ENCODE measurements at places on chromosomes 7 and 10.

DNA sequence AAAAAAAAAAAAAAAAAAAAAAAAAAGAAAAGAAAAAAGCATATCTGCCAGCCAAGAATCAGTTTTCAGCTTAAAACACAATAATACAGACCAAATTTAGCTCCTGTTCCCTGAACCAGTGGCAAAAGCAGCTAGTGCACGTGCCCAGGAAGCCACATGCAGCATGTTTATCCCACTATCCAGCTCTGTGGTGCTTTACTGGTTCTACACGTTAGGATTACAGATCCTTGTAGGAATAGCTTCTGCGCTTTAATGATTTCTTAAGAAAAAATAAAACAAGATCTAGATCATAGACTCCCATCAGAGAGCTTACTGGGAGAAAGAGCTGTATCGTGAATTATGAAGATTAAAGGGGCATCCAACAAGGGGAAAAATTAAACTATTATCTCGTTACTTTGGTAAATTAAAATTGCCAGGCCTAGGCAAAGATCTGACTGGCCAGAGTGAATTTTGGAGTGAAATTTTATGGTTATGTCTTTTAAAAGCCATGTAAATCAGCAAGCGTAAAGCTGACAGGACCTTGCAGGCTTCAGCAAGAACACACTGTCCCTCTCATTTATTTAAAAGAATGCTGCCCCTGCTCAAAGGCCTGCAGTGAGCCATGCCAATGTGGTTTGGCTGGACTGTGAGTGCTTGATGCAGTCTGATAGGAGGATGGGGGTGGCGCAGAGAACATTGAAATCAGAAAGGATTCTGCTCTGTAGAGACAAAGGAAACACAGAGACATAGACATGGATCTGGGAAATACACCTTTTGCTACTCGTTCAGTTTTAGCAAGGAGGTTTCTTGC lies 177.3 kb upstream of the PHYHIPL start:
- DNase-seq: no peak

DNA sequence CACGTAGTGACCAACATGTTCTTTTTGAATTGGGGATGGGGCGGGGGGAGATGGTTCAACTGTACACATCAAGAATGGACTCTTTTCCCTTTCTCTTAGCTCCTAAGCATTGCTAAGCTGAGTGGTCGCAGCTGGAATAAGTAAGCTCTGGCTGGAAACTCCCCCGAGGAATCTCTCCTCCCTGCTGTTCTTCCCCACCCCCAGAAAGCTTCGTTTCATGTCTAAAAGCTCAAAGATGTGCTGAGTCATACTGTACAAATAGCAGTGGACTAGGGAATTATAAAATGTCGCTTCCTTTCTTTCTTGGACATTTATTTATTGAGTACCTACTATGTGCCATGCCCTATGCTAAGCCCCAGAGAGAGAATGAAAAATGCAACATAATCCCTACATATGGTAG lies 191.1 kb upstream of the ADO start:
- DNase-seq: no peak

DNA sequence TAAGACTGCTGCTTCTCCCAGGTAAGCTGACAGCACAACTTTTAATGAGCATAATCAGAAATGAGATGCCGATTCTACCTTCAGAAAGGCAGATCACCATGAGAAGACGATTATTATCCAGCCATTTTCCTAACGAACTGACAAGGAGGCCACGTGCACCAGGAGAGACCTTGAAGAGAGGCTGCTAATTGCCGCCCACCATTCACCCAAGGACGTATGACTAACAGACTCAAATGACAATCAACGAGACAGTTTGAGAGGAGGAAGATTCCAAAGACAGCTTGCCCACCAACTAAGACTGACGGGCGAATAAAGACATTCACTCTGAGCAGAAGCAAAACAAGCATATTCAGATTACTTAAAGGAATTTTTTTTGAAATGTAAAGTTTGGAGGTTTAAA lies 301.9 kb upstream of the TAC1 start:
- no peak for DNase-seq

GRCh38 chr10:49614242-49615198 lies 683 bp downstream of the CHAT start:
- no peak for DNase-seq

- no peak for DNase-seq
These were observed 91.0 kb downstream of the PAXIP1 start for GRCh38 chr7:154911862-154912455.

All from CD4-positive, alpha-beta T cell treated with Interleukin-6 at 100 ng/mL for 8 hours (primary cell).